ENCODE measurements at places on chromosomes 6 and 20. TPM values are rescaled to one million over a fixed set of nuclear protein-coding genes. Genes with fewer than 3 reads are reported as not detected.

Gene CD40
- 19.2 TPM for total RNA-seq

Gene HLA-DOA
- under 0.01 TPM for total RNA-seq

Gene SLC17A9
- 19.2 TPM for total RNA-seq

Gene PNLDC1
- total RNA-seq, result not detected

Gene FOXC1
- 28.7 TPM for total RNA-seq

Gene SSTR4
- not detected for total RNA-seq

Gene SIRPB1
- 0.14 TPM for total RNA-seq

Gene GTSF1L
- not detected for total RNA-seq

Gene FAM184A
- 0.66 TPM for total RNA-seq

Gene SLC35D3
- not detected for total RNA-seq

Gene MYLK4
- total RNA-seq, result 0.40 TPM

Gene LPIN3
- total RNA-seq, result 5.2 TPM

Gene BPHL
- 13.9 TPM for total RNA-seq

Gene LY6G6C
- total RNA-seq, result not detected

Gene MCHR2
- total RNA-seq, result not detected

Gene TCP11
- 0.07 TPM for total RNA-seq

Gene C2
- not detected for total RNA-seq

Gene FOXO3
- total RNA-seq, result 17.6 TPM

Gene ADTRP
- 7.7 TPM for total RNA-seq

Gene SMIM28
- not detected for total RNA-seq

Gene KCNK17
- total RNA-seq, result not detected

Gene CRISP3
- total RNA-seq, result not detected

Gene YIPF3
- 76.7 TPM for total RNA-seq

Gene SAPCD1
- 1.6 TPM for total RNA-seq

Gene RWDD2A
- total RNA-seq, result 4.3 TPM

Gene ISM1
- not detected for total RNA-seq

Gene BPIFB3
- total RNA-seq, result not detected

Gene PLAGL1
- total RNA-seq, result 24.7 TPM

Gene SLC32A1
- not detected for total RNA-seq

Gene FAM210B
- 73.0 TPM for total RNA-seq

Gene MDFI
- 24.6 TPM for total RNA-seq

Gene GABRR1
- not detected for total RNA-seq

Gene PSORS1C1
- 2.0 TPM for total RNA-seq

Gene ABHD16B
- total RNA-seq, result not detected

Gene EPPIN
- total RNA-seq, result not detected

Gene MAFB
- total RNA-seq, result 1.7 TPM

All from thoracic aorta endothelial cell (primary cell).